ENCODE measurements at places on chromosomes 3 and 15.

DNA sequence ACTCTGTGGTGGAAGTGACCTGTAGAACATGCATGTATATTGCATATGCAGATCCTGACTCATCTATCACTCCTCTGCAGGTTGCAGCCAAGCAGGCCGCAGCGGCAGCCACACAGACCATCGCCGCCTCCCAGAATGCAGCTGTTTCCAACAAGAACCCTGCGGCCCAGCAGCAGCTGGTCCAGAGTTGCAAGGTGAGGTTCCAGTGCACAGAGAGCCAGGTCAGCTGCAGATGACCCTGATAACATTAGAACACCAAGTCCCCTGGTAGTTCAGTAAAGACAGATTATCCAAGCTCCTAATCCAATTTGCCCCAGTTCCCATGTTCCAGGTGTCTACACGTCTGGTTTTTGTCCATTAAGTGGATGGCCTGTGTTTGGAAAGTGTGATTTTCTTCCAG, 325.1 kb upstream of the TPM1 start:
- DNase-seq = no peak

GRCh38 chr3:101813817-101814440, 34.9 kb downstream of the NXPE3 start:
- no peak for DNase-seq

DNA sequence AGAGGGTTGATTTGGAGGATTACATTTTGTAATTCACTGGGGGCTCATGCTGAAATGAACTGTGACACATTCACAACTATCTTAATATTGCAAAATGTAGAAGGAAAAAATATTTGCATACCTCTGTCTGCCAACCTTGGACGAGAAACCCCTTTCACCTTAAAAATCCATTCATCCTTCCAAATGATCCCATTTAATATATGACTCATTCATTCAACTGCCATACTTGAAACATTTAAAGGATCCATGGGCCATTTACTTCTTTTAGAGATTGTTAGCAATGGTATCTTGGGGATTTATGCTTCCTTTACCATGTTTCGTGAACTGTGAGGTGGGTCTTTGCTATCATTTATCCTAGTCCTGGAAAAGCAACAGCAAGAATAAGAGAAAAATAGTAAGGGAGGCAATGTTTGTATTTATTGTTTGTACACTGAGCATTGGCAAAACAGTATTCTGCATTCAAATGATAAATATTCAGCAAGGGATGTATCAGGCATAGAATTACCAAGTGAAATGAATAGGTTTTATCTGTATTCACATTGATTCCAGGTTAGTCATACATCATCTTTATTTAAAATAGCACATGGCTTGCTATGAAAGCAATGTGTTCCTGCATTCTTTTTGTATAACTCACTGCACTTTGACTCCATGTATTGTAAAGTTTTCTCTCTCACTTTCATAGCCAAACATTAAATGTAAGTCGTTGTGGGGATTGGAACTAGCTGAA, 378.1 kb downstream of the NSUN3 start:
- DNase-seq = no peak

- DNase-seq = no peak
Observed at GRCh38 chr3:62131620-62132019, 241.7 kb downstream of the FEZF2 start.
